Stimulated activated CD8-positive, alpha-beta memory T cell treated with anti-CD3 and anti-CD28 coated beads, Interleukin-2, amount 100 ng/mL, for 1 hour (primary cell): ENCODE measurements at places on chromosomes 7 and 10.

DNA sequence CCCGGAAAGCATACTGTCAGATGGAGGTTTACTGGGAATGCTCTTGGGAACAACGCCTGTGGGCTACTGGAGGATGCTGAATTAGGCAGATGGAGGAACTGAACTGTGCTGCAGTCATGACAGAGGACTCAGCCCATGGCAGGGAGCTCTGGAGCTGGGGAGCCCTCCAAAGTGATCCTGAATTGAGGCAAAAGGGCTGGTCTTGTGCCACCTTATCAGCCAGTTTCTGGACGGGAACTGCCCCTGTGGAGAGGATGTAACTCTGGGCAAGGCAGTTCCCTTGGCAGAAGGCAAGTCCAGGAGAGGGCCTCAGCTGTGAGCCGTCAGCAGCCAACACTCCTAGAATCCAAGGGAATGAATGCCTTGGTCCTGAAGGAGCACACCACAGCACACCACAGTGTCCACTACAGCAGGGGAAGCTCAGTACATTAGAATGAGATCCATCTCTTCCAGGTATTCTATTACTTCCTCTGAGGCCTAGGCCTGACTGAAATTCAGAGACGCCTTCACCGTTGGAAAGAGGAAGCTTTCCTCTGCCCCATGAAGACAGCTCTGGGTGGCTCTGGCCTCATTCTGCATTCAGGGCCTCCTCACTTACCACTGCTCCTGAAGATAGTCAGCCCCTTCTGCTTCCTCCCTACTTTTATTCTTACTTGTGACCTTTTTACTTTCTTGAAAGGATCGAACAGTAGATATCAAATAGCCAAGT is 139.6 kb upstream of the GPR26 start:
- DNase-seq = no peak

DNA sequence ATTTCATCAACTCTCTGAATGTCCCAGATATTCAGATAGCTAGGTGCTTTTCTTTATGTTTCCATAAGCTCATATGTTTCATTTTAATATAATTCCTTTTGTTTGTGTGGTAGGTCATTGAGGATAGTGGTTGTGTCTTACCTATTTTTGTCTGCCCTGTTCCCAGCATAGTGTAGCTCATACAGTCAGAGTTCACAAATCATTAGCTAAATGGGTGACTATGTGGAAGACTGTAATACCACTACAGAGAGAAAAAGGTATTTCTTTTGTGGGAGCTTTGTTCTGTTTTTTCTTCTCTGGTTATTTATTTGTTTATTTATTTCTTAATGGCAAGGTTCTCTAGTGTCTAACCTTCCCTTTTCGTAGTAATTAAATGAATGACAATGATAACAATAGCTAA is 39.8 kb downstream of the EXOC4 start:
- DNase-seq = no peak

DNA sequence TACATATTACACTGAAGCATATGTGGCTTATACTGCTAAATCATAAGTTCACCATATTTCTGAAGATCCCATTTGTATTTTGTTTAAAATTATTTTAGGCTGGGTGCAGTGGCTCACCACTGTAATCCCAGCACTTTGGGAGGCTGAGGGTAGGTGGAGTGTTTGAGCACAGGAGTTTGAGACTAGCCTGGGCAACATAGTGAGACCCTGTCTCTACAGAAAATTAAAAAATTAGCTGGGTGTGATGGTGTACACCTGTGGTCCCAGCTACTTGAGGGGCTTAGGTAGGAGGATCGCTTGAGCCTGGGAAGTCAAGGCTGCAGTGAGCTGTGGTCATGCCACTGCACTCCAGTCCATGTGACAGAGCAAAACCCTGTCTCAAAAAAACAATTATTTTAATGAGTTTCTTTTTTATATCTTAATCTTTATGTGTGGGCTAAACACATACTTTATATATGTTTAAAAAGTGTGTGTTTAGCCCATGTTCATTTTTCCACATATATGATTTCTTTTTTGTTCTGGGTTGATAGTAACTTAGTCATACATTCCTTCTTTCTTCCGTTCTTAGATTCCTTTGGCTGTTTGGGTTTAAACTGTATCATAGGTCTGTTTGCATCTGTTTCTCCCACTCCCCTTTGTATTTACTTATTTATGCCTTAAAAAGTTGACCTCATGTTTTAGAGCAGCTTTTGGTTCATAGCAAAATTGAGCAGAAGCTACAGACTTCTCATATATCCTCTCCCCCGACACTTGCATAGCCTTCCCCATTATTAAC is 33.5 kb downstream of the RSBN1L start:
- DNase-seq = no peak

DNA sequence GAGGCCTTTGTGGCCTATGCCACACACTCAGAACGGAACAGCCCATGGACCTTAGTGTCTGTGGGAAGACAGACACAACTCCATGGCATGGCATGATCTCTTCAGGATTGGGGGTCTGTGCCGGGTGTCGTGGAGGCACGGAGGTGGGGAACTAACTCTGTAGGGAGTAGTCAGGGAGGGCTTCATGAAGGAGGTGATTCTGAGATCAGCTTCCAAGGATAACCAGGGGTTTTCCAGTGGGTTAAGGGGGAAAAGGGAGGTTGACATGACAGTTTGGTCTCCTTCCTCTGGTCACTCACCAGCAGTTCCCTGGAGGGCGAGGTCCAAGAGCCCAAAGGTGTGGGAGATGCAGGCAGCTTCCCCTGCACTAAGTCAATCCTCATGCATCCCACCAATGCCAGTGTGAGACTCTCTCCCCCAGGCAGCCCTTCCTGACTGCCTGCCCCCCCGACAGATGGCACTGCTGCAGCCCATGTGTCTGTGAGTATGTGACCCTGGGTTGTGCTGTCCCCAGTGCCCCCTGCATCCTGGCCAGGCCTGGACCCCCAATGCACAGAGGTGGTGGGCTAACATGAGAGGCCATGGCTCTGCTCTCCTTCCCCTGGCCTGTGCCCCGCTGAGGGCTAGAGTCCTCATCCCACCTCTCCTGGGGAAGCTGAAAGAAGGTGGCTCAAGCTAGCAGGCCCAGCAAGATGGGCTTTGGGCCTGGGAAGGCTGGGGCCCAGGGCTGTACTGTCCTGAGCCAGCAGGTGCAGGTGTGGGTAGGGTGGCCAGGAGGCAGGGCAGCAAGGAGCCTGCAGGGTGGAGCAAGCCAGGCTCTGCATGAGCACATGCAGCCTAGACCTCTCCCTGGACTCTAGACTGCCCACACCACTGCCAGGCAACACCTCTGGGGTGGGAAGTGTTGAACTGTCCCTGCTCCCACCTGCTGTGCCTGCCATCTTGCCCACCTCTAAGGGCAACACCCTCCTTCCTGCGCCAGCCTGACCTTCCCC is 39.7 kb downstream of the RASGEF1A start:
- no peak for DNase-seq

DNA sequence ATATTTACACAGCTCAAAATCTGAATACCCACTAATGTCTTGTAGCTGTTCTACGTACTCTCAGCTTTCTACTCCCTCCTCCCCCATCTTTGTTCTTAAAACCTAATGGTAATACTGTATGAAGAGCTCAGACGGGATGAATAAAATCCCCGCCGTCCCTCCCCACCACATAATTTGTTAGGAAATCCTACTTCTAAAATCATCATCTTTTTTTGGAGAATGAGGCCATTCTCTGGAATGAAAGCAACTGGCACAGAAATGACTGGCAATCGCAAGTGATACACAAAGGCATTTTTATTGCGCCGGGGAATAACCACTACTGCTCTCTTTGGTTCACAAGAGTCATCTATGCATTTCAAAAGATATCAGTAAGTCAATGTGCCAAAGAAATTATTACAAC is 27.3 kb downstream of the SLC35B4 start:
- DNase-seq = no peak

DNA sequence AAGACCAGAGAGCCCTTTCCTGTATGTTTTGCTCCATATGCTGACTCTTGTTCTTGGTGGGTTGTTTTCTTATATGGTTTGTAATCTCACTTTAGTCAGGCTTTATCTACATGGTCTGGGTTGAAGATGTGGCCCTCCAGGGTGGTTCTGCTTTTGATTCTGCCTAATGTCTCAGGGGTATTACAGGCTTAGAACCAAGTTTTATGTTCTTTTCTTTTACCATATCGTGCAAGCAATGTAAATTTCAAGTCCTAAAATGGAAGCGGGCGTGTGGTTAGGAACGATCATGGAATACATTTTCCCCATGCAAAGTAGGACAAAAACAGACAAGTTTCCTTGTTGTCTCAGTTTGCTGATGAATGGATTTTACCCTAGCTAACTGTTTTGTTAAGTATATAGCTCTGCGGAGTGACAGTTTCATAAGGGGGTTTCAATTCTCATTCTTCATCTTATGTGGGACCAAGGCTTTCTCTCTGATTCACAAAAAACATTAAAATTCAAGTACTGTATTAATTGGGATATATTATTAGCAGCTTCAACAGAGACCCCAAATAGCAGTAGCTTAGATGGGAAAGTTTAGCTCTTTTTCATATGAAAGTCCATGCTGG is 58.7 kb downstream of the MTURN start:
- no peak for DNase-seq

DNA sequence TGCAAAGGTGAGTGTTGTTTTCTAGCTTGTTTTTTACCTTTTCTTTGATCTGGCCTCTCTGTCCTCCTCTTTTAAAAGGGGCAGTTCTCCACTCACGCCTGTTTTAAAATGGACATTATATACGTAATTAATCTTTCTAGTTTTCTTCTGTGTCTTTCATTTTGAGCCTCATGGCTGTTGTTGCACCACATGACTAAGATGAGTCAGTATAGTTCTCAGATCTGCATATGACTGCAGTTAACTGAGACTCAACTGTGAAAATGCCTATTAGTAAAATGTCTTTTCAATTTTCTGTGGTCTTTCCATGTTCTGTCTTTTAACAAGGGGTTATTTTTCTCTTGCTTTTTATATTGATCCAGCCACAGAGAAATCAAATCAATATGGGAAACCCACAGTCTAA is 296.1 kb downstream of the CDK14 start:
- DNase-seq = no peak

GRCh38 chr10:97099868-97100267 is 85.9 kb downstream of the SLIT1 start:
- DNase-seq = no peak

DNA sequence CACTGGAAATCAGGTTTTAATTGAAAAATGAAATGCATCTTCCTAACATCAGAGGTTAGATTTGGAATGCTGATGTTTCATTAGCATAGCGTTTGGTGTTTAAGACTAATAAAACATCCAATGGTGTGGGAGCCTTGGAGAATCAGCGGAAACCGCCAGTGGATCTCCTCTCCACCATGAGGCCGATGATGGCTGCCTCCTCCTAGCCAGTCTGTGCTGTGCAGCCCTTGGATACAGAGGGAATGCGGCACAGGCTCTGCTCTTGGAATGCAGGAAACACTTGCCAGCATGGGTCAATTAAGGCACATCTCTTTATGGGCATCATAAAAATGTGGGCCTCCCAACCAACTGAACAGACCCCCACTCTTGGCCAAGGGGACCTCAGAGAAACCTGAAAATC is 259.9 kb downstream of the GLRX3 start:
- DNase-seq = no peak

GRCh38 chr10:10797513-10797912 is 220.2 kb upstream of the CELF2 start:
- DNase-seq = no peak

DNA sequence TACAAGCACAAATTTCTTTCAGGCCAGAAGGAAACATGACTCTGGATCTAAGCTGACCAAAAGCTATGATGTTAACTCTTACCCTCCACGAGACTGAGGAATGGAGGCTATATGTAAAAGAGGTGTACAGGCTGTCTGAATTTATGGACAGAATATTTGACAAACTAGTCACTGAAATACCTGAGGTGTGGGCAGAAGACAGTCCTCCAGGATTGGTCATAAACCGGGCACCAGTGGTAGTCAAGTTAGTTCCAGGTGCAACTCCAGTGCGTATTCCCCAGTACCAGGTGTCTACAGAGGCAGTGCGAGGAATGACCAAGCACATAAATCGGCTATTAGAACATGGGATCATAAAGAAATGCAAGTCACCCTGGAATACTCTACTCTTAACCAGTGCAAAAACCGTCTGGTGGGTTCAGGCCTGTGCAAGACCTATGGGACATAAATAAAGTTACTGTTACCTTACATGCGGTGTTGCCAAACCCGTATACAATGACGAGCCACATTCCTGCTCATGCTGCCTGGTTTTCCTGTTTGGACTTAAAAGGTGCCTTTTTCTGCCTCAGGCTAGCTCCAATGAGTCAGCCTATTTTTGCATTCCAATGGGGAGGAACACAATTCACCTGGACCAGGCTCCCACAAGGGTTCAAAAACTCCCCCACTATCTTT is 6.7 kb upstream of the CYREN start:
- no peak for DNase-seq

DNA sequence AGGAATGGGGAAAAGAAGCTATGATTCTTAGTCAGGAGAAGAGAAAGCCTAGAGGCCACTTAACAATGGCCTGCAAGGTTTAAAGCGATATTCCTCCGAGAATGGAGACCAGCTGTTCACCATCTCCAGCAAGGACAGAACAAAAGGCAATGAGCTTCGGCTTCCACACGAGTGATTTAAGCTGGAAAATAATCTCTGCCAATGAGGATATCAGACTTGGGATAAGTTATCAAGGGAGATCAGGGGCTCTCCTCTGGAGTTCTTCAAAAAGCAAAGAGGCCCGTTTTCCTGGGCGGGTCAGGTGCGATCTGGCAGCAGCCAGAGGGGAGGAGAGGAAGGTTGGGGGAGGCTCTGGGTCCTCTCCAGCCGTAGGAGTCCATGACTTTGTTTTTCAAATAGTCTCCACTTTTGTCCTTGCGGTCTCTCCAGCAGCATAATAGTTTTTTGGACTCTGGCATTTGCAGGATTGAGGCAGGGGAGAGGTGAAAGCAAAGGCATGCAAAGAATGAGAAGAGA is 211.3 kb downstream of the SKIDA1 start:
- no peak for DNase-seq

DNA sequence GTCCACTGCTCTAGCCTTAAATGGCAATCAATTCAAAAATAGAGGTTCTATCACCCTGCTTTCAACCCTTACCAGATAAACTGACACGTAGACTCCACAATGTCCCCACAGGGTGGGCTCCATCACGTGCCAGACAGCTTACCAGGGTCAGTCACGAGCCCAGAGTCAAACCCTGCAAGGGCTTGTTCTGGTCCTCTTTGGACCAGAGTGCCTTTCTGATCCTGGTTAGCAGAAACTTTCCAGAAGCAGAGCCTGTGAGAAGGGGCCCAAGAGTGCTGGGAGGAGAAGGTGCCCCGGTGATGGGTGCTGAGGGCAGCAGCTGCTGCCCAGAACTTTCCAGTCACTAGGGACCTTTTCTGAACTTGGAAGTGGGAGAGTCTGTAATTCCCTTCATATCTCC is 354 bp upstream of the GIMAP5 start:
- DNase-seq = no peak
